Activated CD4-positive, alpha-beta T cell treated with anti-CD3 and anti-CD28 coated beads, Interleukin-2, amount 10 ng/mL, durations not matched to agents 7 days and 5 days (primary cell): ENCODE measurements at places on chromosomes 7 and 10.

DNA sequence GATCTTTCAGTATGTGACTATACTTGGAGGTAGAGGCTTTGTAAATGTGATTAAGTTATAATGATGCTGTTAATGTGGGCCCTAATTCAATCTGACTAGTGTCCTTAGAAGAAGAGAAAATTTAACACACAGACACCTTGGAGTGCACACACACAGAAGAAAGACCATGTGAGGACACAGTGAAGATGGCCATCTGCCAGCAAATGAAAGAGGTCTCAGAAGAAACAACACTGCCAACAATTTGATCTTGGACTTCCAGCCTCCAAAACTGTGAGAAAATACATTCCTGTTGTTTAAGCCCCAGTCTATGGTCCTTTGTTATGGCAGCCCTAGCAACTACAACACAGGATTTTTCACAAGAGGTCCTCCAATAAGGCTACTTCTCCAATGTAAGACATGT, 120.9 kb upstream of the ABCB5 start:
- DNase-seq: no peak

GRCh38 chr10:9147475-9147874, 1093.0 kb downstream of the GATA3 start:
- no peak for DNase-seq

- no peak for DNase-seq
Measured at GRCh38 chr7:125059861-125060456, 130.3 kb upstream of the POT1 start.

GRCh38 chr7:101676956-101677355, 47.9 kb upstream of the MYL10 start:
- no peak for DNase-seq

- peak; percentile 31 for DNase-seq
Measured at GRCh38 chr10:105950410-105950809, 1214.1 kb downstream of the SORCS1 start.

DNA sequence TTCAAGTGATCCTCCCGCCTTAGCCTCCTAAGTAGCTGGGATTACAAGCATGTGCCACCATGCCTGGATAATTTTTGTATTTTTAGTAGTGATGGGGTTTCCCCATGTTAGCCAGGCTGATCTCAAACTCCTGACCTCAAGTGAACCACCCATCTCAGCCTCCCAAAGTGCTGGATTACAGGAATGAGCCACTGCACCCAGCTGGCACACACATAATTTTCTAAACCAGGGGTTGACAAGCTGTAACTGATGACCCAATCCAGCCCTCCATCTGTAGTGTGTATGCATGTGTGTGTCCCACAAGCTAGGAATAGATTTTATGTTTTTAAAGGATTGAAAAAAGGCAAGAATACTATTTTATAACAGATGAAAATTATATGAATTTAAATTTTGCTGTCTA, 125.9 kb upstream of the INSYN2A start:
- no peak for DNase-seq

- no peak for DNase-seq
Measured at GRCh38 chr7:90540406-90540805, 55.7 kb upstream of the CDK14 start.

DNA sequence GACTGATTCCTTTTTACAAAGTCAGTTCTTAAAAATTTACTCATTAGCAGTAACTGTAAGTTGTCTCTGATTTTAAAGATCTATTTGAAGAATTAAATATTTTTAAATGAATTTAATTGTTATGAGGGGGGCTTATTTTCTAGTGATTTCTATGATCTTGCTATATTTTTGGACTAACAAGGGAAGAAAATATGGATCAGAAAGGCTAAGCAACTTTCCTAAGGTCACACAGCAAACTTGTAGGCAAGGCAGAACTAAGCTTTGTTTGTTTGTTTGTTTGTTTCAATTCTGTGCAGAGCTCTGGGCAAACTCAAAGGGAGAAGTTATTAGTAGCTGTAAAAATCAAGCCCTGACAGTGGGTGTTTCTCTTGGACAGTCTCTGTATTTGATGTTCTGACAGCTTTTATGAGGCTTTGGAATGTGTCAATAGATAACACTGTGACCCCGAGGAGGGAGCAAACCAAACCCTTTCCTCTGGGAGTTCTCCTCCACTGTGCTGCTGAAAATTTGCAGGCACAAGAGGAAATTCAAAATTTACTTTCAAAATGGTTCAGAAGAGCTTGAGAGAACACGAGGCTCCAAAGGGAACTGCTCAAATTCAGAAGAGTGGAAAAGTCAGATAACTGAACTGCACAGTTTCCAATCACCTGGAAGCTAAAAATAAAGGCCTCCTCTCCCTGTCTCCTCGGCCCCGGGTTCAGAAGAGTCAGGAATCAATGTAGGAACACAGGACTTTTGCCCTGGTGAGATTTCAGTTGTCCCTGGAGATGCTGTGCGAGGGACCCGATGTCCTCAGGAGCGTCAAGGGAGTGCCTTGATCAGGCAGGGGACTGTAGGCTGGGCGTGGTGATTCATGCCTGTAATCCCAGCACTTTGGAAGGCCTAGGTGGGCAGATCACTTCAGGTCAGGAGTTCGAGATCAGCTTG, 325.7 kb downstream of the GATA3 start:
- DNase-seq: no peak

DNA sequence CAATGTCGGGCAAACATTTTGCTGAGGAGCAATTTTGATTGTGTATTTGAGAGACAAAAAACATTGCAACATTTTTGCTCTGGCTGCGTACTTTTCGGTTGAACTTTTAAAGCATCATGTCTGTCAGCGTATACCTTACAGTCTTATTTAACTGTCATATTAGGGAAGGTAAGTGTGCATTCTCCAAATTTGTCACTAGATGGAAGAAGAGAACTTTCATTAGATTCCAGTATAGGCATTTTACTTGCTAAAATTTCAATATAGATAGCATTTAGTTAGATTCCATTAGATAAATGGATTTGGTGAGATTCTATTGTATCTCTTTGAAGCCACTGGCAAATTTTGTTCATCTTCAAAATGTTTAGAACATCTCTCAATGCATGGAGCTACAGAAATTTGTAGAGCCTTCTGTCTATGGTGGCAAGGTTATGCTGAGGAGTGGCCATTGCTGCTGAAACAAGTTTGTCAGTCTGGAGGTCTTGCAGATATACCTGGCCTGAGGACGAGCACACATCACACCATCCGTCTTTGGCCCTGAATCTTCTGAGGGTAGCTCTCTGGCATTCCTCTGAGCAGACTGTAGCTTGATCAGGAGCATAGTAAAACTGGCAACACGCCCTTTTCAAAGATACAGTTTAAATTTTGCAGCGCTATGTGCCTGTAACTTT, 437.5 kb upstream of the MBL2 start:
- no peak for DNase-seq

- DNase-seq: no peak
Measured at GRCh38 chr10:115093776-115094408, 727 bp downstream of the ATRNL1 start.

GRCh38 chr10:10551596-10552301, 465.9 kb upstream of the CELF2 start:
- DNase-seq: no peak

- DNase-seq: no peak
Measured at GRCh38 chr10:14572811-14573210, 201.9 kb downstream of the FAM107B start.

GRCh38 chr7:46559194-46559832, 638.2 kb upstream of the IGFBP3 start:
- no peak for DNase-seq

DNA sequence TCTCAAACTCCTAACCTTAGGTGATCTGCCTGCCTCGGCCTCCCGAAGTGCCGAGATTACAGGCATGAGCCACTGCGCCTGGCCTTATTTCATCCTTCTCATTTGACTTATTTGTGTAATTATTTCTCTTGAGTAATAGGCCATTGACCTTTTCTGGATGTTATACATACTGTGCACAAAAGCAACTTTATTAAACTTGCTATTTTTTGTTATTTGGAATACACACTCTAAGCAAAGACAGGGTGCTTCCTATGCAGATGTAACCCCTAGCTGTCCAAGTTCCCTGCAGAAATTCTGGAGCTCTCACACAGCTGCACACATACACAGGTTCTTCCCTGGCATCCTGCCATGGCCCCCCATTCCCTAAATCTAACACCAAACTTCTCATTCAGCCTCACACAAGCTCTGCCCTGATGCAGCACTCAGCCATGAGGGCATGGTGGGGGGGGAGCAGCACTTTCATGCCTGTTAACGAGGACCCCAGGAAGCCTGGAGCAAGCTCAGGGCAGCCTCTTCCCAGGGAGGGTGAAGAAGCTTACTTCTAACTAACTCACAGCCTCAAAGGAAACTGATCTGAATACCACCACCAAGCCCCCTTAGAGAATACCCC, 33.2 kb downstream of the SH3PXD2A start:
- no peak for DNase-seq

DNA sequence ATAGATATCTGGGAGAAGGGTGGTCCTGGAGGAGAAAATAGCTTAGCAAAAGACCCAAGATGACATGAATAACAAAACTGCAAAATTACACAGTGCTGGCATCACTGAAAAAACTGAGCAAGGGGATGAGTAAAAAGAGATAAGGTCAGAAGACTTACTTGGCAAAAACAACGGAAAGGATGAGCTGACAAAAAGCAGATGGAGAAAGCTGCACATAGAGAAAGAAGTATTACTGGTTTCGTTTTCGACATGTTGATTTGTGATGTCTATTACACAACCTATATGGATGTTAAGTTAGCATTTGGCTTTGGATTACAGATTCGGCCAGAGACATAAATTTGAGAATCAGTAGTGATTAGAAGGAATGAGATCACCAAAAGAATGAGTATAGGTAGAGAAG, 132.1 kb downstream of the MACC1 start:
- no peak for DNase-seq

DNA sequence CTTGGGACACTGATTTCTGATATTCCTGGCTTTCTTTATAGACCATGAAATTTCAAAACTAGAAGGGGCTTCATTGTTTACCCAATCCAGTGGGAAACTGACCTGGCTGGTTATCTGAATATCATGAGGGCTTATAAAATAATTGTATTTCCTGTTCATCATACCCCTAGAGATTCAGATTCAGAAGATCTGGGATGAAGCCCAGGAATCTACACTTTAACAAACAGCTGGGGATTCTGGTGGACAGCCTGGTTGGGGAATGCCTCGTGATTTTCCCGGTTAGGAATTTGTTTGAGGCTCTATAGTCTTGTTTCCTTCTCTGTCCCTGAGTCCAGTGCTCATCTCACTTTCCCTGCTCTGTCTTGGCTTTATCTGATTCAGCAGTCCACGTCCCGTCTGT, 110.3 kb downstream of the ADRA2A start:
- no peak for DNase-seq
